ENCODE measurements at places on chromosomes 5 and 9.

DNA sequence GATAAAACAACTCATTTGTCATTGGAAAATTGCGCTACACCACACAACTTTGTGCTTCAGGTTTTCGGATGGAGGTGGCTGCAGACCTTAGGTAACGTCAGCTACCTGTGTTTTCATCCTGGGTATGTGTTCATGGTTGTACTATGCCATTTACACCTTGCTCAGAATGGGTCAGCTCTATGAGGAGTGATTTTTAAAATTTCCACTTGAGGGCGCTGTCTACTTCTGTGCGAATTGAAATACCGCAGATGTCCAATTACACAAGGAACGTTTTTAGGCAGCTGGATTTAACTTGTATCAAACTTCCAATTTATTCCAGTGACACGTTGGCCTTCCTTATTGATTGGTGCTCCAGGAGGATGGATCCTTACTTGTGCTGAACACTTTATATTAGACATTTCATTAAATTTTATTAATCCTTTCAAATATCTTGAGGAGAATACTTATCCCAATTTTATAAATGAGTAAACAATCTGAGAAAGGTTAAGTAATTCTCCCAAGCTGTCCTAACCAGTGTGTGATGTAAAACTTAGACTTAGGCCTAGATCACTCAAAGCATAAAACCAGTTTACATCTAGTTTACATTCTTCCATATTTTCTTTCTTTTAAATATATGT, 23.4 kb downstream of the DMRTA1 start:
- DNase-seq = no peak

DNA sequence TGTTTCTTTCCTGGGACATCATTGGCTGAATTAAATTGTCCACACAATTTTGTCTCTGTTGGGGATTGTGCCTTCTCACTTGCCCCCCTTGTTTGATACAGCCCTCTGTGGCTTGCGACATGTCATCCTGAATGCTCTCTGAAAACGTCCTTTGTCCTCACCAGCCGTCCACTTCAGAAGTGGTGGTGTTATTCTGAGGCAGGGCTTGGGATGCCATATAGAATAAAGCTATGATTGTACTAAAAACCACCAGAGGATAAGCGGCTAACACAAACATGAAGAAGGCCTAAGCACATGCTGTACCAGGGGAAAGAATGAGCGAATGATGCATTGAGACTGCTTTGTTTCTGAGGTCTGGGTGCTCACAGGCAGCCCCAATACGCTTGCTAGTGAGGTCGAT, 3.5 kb upstream of the SNX30 start:
- no peak for DNase-seq

GRCh38 chr9:110648696-110649095, 19.9 kb upstream of the MUSK start:
- DNase-seq = no peak

DNA sequence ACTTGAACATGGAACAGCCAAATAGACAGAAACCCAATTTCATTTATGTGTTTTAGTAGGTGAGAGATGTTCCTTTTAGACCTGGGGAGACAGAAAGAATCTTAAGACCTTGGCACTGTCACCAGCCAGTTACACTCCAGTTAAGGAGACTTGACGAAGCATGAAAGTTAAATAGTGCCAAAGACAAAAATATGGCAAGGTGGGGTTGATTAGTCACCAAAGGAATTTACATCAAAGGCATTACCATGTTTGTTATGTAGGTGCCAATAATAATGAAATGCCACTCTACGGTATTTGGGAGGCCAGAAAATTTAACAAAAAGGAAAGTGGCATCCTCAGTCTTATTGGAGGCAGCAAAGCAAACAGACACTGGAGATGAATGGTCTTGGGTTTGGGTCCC, 9.2 kb upstream of the IL12B start:
- DNase-seq = no peak

DNA sequence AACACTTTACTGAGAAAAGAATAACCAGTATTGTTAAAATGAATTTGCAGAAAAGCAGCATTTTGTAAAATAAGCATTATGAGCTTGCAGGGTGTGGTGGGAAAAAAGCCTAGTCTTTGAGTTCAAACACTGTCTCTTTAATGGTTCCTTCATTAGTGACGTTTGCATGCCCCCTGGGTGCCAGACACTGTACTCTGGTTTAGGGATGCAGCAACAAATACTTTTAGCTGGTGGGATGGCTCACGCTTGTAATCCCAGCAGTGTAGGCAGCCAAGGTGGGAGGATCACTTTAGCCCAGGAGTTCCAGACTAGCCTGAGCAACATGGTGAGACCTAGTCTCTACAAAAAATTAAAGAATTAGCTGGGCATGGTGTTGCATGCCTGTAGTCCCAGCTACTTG, 62.3 kb downstream of the MAST4 start:
- no peak for DNase-seq
